AML-193 (cell line): ENCODE measurements at places on chromosomes 13 and 19.
A peak's percentile ranks its signal among the peaks of the same experiment; 100 is the strongest.

DNA sequence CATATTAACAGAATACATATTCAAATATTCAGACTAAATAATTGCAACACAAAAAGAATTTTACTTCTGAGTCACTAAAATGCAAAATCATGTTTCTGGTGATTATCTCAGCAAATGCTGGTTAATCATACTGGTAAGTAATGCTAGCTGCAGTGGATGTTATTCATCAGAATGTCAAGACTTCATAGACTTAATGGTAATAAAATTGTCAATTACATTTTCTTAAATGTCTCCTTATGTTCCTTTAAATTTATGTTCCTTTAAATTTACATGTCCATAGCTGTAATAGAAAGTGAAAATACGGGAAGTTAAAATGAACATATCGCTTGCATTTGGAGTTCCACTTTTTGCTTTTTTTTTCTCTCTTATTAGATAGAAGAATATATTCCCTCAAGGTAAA is 853.0 kb downstream of the SLITRK6 start:
- peak; percentile 48 for DNase-seq

- DNase-seq = no peak
Observed at GRCh38 chr13:33870046-33870668, 52.2 kb downstream of the RFC3 start.

DNA sequence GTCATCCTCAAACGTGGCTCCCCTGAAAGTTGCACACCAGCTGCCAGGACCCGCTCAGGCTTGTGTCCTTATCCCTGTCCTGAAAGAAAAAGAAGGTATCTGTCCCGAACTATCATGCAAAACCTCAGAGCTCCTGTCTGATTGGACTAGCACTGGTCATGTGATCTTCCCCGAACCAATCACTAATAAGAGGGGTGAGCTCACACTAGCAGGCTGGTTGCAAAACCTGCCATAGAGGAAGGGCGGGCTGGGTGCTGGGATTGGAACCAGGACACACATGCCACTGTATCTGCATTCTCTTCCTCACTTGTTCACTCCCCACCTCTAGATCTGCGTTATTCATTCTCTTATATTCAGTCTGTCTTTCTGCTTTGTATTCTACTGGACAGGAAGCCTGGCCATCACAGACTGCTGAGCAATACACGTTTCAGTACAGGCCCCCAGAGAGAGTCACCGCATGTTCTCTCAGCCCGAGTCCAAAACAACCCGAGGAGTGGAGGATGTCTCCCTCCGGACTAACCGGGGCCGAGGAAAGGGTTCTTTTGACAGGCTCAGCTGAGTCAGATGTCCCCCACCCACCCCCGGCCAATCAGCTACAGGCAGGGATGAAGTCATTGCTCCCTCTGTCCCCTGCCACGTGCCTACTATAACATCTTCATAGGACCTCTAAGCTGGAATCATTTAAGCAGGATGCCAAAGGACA is 97.7 kb downstream of the SIPA1L3 start:
- DNase-seq = peak; percentile 9

DNA sequence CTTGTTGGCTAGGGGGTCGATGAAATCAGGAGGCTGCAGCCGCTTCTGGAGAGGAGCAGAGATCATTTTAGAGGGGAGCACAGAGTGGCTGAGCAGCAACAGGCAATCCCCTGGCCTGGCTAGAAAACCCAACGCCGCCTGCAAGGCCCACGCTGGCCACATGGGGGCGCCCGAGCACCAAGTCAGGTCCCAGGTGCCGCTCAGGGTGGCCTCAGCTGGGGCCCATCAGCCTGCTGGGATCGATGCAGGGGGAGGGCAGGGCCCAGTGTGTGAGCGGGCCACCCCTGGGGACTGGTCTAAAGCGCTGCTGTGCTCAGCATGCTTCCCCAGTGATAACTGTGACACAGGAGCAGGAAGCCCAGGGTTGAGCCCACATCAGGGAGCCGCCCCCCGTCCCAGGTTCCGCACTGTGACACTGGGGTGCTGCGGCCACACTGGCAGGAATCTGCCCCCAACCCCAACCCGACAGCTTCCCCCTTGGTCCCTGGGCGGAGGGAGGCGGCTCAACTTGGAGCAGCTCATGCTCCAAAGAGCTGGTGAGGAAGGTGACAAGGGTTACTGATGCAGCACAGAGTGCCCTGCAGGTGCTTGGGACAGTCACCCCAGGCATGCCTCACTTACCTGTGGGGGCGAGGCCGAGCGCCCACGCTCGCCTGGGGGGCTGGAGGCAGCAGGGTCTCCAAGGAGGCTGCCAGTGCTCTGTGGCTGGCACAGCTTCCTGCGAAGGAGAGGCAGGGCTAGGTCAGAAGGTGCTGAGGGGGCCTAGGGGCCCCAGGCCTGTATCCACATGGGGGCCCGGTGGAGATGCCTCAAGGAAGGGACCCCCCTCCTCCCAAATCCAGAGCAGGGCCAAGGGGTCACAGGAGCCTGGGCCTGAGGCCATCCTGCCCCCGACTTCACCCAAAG is 13.3 kb upstream of the ISYNA1 start:
- DNase-seq = peak; percentile 39

DNA sequence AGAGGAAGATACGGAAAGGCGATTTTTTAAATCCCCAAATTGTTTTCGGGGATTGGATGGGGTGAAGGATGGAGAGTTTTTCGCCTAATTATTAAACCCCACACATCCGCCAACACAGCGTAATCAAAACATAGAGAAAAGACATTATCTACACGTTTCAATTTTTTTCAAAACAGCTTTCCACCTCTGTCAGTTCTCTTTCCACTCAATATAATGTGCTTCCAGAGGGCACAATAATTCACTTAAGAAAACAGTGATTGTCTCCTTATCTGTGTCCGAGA is 435 bp upstream of the OBI1 start:
- DNase-seq = no peak

- DNase-seq = no peak
Observed at GRCh38 chr13:113848020-113848419, 15.9 kb downstream of the GAS6 start.

GRCh38 chr13:34868733-34869132 is 73.3 kb upstream of the NBEA start:
- no peak for DNase-seq

DNA sequence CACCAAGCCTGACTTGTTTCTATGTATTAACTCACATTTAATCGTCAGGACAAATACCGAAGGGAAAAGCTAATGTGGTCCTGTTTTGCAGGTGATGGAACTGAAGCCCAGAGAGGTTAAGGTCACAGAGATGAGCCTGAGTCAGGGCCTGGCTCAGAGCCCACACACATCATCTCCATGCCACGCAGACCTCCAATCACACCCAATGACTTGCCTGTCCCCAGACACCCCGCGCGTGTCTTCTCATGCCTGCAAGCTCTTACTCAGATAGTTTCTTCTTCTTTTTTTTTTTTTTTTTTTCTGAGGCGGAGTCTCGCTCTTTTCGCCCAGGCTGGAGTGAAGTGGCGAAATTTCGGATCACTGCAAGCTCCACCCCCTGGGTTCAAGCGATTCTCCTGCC is 16.4 kb downstream of the SIX5 start:
- no peak for DNase-seq

DNA sequence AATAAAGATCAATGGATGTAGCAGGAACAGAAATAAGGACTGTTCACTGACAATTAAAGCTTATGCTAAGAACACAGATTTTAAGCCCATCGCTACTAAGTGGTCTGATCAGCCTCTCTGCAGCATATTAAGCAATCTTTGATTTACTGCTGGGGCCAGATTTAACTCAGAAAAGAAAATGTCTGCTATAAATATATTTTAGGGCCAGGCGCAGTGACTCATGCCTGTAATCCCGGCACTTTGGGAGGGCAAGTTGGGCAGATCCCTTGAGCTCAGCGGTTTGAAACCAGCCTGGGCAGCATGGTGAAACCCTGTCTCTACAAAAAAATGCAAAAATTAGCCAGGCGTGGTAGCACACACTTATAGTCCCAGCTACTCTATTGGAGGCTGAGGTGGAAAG is 43.0 kb downstream of the METTL21C start:
- DNase-seq = no peak

GRCh38 chr13:40114305-40114896 is 458.9 kb downstream of the COG6 start:
- no peak for DNase-seq

GRCh38 chr13:53112522-53112921 is 83.9 kb downstream of the OLFM4 start:
- DNase-seq = no peak

- DNase-seq = no peak
Observed at GRCh38 chr19:870963-871401, 11.5 kb downstream of the CFD start.

DNA sequence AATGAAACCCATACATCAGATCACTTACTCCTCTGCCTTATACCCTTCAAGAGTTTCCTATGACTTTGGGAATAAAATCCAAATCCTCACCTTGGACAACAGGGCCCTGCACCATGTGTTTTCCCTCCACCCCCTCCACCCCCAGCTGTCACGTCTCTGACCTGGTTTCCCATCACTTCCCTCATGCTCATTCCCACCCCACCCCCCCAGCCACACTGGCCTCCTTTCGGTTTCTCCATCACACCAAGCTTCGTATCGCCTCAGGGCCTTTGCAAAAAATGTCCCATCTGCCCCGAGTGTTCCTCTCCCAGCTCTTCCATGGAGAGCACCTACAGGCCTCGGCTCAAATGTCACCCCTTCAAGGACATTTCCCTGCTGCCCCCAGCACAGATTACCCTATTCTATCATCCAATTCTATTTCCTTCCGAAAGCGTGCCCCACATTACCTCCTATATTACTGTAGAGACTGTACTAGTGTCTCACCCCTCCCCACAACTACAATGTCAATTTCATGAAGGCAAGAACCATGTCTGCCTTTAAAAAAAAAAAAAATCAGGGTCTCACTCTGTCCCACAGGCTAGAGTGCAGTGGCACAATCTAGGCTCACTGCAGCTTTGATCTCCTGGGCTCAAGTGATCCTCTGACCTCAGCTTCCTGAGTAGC is 16.8 kb upstream of the FFAR2 start:
- no peak for DNase-seq

GRCh38 chr19:5707576-5708575 is 12.1 kb downstream of the LONP1 start:
- no peak for DNase-seq

DNA sequence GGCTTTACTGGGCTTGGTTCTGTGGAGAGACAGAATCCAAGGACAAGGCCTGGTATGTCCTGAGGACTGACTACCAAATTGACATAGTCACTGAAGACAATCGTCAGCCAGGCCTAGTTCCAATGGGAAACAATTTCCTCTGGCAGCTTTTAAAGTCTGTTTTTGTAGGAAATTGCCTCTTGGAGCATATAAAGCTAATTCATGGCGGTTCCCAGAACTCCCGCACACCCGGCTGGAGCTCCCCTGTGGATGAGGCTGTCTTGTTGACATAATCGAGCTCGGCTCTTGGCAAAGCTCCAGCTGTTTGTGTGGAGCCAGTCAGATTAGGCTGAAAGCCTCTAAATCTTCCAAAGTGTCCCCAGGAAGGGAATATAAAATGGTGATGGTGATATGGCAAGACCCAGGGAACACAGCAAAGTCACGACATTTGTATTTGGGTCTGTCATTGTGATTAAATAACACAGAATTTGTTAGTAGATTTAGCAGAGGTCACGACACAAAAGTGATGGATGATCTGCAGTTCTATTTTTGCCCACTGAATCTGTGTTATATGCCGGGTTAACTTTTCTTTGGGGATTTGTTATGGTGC is 395.0 kb downstream of the PCDH9 start:
- DNase-seq = no peak

DNA sequence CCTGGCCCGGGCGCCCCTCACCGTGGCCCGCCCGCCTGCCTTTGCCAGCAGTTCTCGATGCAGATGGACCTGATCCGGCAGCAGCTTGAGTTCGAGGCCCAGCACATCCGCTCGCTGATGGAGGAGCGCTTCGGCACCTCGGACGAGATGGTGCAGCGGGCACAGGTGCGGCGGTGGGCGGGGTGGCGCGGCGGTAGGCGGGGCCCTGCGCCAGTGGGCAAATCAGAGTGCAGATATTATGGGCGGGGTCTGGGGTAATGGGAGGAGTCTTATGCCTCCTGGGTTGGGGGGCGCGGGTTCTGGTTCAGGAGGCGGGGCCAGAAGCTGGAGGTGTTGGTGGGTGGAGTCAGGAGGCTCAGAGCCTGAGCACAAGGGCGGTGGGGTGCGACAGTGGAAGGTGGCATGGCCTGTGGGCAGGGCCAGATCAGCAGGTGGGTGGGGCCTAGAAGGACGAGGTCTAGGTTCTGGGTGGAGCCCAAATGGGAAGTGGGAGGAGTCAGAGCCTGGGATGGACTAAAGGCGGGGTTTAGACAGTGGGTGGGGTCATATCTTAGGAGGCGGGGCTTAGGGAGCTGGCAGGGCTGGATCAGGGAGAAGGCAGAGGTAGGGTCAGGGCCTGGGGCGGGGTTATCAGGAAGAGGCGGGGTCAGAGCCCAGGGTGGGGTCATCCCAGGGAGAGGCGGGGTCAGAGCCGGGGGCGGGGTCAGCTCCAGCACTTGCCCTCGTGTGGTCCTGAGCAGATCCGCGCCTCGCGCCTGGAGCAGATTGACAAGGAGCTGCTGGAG is 5.6 kb downstream of the APC2 start:
- no peak for DNase-seq

- DNase-seq = no peak
Observed at GRCh38 chr19:45852145-45852750, 10.7 kb downstream of the SYMPK start.

DNA sequence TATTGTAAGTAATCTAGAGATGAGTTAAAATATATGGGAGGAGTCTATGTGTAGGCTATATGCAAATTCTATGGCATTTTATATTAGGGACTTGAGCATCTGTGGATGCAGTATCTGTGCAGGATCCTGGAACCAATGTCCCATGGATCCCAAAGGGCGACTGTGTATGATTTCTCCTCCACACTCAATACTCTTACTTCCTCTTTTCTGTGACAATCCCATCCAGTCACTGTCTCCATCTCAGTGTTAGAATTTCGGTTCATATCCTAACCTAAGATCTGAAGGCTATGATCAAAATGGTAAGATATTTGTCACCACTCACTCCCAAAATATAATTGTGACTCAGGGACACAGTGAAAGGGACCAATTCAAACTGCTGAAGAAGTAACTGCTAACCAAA is 15.1 kb upstream of the ZNF599 start:
- no peak for DNase-seq

DNA sequence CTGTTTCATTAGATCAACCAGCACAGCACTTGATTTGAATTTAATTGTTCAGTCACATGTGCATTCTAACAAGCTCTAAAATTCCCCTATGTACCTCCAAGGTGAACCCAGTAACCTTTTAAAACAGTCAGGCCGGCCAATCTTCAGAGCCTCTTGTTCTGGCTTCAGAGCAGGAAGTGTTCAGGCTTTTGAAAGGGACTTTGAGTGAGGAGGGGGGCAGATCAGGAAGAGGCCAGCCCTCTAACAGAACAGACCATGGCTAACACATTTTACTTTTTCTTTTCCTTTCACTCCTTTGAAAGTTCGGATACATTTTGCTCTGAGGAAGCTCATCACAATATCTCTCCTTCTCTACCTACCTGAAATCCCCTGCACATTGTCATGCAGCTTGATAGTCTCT is 390.3 kb downstream of the TBC1D4 start:
- no peak for DNase-seq

GRCh38 chr13:74061926-74062595 is 72.1 kb downstream of the KLF12 start:
- DNase-seq = no peak
